ENCODE measurements at places on chromosomes 16 and 17. TPM values are rescaled to one million over a fixed set of nuclear protein-coding genes. Genes with fewer than 3 reads are reported as not detected.

The PPP1R27 gene
- total RNA-seq = not detected

The MT3 gene
- total RNA-seq = not detected

The FOXL1 gene
- total RNA-seq = 2.3 TPM

The KRT23 gene
- total RNA-seq = 0.39 TPM

The MT1A gene
- not detected for total RNA-seq

The AARS1 gene
- total RNA-seq = 115 TPM

The KRTAP17-1 gene
- not detected for total RNA-seq

The CLDN7 gene
- total RNA-seq = 2.7 TPM

The PFN1 gene
- total RNA-seq = 326 TPM

The SHISA9 gene
- total RNA-seq = 0.11 TPM

The FLII gene
- total RNA-seq = 239 TPM

The CSH1 gene
- not detected for total RNA-seq

The TSNAXIP1 gene
- total RNA-seq = 1.2 TPM
